Tibial nerve (tissue), 4 donors: ENCODE measurements at places on chromosomes 16 and 17. TPM values are rescaled to one million over a fixed set of nuclear protein-coding genes. Genes with fewer than 3 reads are reported as not detected.

The MSRB1 gene
- 37.2 TPM for total RNA-seq

DNA sequence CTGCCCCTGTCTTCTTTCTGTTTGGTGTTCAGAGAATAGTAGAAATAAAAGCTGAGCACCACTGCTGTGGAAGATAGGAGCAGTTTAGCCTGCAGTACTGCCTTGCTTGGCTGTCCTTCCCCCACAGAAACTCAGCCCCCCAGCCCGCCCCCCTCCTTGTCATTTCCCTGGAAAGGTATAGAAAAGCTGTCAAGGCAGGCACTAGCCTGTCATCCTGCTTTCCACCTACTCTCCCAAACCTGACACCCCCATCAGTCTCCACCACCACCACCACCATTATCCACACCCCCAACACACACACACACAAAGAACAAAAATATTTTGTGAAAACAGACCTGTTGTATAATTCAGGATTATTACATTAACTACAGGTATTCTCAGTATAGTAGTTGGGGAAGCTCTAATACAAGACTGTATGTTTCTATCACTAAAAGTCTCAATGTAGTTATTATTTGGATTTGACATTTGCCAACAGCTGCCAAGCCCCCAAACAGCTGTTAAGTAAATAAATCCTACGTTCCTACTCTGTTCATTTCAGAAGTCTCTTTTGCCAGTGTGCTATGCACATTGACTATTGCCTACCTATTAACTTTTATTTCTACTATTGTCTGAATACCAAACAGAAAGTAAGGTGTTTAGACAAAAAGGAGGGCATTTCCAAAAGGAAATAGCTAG lies 128.8 kb downstream of the CYB561 start:
- DNase-seq, result no peak
- no peaks in the 10 kb centered on the region for H3K27me3 ChIP-seq
- no peaks in the 10 kb centered on the region for H3K4me1 ChIP-seq
- H3K36me3 ChIP-seq, result peaks cover 58% of the 10 kb centered on the region
- no peak overlapping the region for H3K4me3 ChIP-seq

DNA sequence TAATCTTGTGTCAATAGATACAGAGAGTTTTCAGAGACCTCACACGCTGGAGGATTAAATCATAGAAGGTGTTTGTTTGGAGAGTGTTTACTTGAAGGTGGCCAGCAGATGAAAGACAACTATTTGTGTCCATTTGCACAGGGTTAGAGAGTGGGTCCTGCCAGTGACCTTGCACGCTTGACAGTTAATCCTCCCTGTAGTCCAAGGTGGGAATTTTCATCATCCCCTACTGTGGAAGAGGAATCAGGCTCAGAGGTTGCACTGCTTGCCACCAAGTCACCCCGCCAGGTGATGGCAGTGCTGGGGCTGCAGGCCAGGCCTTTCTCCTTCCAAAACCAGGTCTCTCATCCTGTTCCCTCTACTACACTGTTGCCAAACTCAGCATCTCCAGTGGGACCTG lies 12.3 kb downstream of the CDH1 start:
- no peak overlapping the region for H3K27ac ChIP-seq
- no peak for DNase-seq
- H3K36me3 ChIP-seq, result no peaks in the 10 kb centered on the region
- no peaks in the 10 kb centered on the region for H3K4me1 ChIP-seq

DNA sequence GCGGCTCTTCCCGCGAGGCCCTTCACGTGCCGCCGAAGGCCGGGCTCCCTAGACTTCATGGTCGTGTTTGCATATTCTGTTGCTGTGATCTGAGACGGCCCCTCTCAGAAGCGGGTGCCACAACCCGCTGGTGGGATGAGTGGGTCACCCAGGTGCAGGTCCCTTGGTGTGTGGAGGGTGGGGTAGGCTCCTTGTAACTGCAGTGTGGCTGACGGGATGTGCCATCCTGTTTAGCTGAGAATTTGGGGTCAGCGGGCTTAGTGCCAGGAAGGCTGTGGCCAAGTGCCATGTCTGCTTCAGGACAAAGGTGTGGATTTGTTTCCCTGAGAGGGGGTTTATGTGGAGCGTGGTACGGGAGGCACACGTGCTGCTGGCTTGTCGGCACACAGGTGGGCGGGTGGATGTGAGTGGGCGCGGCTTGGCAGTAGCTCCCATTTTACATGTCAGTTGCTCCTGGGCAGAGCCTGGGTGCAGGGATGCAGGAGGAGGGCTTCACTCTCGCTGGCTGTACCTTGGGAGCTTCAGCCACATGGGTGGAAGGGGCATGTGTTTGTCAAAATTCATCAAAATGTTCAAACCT lies 9.2 kb upstream of the WFIKKN1 start:
- no peaks in the 10 kb centered on the region for H3K27me3 ChIP-seq
- no peak for DNase-seq
- peaks cover 44% of the 10 kb centered on the region for H3K36me3 ChIP-seq
- H3K4me3 ChIP-seq, result no peak overlapping the region

GRCh38 chr17:75130632-75131277 lies 787 bp downstream of the NT5C start:
- H3K4me1 ChIP-seq, result peaks cover 5% of the 10 kb centered on the region
- no peak for DNase-seq
- H3K27ac ChIP-seq, result peak overlapping the region; percentile 90

The KRTAP3-1 gene
- not detected for total RNA-seq
